ENCODE measurements at places on chromosomes 4 and X.

DNA sequence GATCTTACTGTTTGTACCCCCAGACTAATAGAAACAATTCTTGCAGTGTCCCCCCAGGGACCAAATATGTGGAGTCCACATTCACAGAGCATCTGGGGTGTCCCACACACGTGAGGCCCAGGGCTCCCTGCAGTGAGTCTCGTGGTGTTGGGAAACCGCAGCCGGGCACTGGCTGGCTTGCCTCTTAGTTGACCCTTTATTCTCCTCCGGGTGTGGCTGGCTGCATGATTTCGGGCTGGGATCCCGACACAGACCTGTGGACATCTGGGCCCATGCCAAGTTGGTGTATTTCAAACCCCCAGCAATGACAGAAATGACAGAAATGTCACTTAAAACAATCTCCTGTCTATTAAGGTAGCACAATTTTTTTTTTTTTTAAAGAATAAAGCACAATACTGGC lies 15.6 kb upstream of the CLDN24 start:
- DNase-seq, result no peak

GRCh38 chr4:73891739-73892405 lies 22.7 kb downstream of the CXCL1 start:
- DNase-seq, result no peak

GRCh38 chr4:99710020-99710419 lies 52.4 kb upstream of the C4orf54 start:
- DNase-seq, result no peak

- DNase-seq, result no peak
Observed at GRCh38 chrX:70172221-70172620, 5.1 kb upstream of the DGAT2L6 start.

GRCh38 chr4:39668887-39669286 lies 29.0 kb upstream of the UBE2K start:
- no peak for DNase-seq

DNA sequence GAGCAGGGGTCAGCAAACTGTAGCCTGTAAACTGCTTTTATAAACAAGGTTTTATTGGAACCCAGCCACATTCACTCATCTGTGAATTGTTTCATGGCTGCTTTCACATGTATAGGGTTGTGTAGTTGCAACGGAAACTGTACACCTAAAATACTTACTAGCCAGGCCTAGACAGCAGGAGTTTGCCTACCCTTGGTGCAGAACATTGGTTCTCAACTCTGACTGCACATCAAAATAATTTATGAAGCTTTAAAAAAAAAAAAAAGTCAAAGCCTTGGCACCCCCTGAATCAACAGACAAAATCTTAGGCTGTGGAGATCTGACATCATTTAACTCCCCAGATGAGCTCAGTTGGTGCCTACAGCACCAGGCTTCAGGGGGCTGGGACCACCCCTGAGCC lies 27.8 kb downstream of the ADGRA3 start:
- no peak for DNase-seq

GRCh38 chr4:164730705-164731393 lies 23.1 kb upstream of the SMIM31 start:
- no peak for DNase-seq

- peak; percentile 46 for DNase-seq
Observed at GRCh38 chr4:16226816-16227461, 668 bp upstream of the TAPT1 start.

DNA sequence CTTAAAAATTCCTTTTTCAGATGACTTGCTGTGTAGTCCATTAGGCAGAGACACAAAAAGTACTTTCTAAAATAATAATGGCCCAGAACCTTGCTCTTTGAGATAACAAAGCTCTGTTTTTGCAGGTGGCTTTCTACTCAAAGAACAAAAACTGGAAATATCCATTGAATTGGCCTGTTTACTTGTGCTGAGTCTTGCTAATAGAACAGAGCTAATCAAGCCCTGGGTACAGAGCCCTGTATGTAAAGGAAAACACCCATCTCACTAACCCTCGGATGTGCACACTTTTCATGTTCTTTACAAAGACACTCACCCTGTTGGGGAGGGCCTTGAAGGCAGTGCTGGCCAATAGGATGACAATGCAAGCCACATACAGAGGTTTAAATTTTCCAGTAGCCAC lies 27.0 kb upstream of the LNX1 start:
- no peak for DNase-seq

DNA sequence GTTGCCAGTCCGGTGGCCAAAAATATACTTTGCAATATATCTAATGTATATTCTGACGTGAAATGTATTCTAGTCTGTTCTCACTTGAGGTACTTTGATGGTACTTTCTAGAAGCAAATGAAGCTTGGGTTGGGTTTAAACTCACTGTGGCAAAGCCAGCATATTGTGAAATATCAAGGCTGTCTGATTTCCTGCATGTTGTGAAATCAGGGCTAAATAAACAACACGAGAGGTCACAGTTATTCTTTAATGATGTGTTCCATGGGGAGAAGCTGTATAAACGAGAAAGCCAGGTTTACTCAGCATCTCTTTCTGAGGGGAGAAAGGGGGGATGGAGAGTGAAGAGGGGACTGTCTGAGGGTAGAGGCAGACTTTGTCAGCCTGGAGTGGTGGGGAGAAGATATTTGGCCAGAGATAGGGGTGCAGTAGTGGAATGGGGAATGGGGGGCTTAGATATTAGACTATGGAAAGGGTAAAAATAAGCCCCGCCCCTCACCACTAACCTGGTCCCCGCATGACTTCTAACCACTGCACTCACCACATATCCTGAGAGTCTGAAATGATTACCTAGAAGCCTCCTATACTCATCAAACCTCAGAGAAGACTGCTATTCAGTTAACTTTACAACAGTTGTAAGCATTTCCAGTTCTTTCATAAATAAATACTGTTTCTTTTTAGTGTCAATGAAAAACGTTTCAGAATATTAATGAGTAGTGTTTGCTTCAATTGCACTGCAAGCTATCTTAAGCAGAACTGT lies 5.9 kb upstream of the SCARB2 start:
- DNase-seq, result peak; percentile 39

DNA sequence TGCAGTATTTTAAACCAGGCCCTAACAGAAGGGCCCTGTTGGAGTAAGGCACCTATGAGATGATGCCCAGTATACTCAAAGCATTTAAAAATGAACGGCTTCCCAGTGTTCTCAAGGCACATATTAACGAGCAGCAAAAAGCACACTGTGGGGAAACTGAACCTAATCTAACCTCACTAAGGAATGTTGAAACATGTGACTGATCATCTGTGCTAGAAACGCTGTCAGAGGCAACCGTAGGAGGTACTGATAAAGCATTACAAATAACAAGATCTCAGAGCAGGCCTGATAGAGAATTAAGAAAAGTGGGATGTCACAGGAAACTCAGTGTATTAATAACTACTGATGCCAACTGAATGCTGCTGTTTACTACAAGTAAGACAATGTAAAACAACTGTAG lies 24.0 kb downstream of the ASB9 start:
- no peak for DNase-seq

DNA sequence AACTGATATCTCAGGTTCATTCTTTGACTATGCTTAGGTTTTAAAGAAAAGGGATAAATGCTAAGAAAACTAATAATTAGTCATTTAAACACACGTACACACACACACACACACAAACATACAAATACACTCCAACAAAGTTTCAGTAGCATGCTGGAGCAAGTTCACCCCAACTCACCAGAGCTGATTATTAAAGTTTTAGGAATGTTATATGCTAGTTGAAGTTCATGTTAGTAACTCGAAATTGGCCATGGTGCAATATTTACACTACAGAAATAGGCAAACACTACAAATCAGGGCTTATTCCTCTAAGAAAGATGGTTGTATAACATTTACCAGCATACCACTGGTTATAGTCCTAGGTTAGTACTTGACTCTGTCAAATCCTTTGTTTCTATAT lies 384.0 kb upstream of the DIPK2B start:
- DNase-seq, result no peak

DNA sequence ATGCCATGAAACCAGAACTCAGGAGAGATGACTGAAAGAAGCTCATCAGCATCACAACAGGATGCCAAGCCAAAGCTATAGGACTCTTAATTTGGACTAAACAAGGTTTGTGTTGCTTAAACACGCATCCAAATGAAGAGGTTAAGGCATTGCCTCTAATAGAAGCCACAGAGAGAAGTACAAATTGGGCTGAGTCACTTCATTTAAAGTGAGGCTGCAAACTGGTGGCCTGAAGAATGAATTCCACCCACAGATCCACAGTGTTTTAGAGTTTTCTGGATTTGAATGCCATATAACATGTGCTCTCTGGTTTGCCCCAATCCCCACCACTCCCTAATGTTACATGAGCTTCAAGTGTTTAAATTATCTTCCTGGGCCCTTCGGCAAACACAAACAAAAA lies 103.5 kb downstream of the FIP1L1 start:
- no peak for DNase-seq

GRCh38 chrX:12137951-12138360 lies 317 bp upstream of the FRMPD4 start:
- DNase-seq, result no peak

DNA sequence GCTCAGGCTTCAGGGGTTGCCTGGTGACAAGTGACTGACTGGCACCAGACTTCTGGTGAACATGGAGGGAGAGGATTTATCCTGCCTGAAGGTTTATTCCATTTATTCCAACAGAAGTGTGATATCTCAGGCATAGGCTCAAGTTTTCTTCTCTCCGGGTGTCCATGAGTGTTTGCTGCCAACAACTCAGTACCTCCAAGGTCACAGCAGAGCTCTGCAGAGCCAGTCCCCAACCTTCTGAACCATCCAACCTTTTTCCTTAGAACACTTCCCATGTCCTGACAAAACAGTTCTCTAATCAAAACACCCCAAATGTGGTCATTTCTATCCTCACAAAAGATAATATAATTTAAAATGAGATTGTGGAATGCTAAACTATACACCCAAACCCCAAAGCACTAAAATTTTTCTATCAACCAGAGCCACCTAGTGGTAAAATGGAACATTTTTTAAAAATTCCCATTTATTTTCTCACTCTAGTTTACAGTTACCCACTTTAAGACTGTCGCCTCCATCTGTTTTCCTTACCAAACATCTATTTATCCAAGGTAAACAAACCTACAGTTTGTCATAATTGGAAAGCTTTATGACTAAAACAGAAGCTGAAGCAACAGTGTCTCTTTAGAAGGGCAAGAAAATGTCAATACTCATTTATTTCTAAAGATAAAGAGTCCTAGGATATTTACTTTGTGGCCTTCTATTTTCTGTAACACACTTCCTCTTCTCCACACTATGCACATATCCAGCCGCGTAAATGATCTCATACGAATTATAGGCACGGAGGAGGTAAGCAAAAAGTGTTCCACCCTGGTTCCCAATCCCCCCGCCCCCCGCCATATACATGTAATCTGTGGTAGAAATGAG lies 39.5 kb downstream of the TMEM154 start:
- DNase-seq, result peak; percentile 35

Measured in CD14-positive monocyte (primary cell).